Stimulated activated CD8-positive, alpha-beta memory T cell treated with anti-CD3 and anti-CD28 coated beads, Interleukin-4, amount 100 ng/mL, for 1 hour (primary cell): ENCODE measurements at places on chromosomes 3 and 15.

DNA sequence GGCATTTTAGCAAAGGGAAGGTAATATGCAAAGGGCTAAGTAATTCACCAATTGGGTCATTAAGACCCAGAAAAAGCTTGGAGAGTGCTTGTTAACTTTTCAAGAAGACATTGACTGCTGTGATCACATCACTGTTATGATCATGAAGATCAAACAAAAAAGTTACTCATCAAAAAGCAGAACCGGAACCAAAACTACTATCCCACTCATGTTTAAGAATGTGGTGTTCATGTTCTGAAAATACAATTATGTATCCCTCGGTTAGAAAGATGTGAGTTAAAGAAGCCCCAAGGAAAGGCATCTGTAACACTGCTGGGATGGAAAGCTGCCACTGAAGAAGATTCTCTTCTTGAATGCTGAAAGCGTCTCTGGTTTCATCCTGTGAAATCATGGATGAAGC lies 32.6 kb downstream of the BBX start:
- no peak for DNase-seq

- DNase-seq: no peak
Measured at GRCh38 chr3:133162670-133163305, 124.6 kb downstream of the TMEM108 start.

DNA sequence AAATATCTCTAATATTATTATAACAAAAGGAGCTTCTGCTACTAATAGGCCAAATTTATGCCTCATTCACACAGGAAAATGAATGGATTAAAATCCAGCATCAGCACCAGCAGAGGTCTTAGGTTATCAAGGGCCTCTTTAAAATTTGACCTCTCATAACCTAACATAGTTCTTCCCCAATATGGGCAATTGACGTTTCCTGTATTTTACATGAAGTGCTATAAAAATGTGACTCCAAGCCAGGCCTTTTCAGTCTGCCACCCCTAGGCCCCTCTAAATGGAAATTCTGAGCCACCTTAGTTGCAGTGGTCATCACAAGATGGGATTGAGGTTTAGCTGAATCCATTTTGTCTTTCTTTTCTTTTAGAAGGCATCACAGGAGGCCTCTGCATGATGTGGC lies 70.1 kb downstream of the CASR start:
- DNase-seq: no peak

DNA sequence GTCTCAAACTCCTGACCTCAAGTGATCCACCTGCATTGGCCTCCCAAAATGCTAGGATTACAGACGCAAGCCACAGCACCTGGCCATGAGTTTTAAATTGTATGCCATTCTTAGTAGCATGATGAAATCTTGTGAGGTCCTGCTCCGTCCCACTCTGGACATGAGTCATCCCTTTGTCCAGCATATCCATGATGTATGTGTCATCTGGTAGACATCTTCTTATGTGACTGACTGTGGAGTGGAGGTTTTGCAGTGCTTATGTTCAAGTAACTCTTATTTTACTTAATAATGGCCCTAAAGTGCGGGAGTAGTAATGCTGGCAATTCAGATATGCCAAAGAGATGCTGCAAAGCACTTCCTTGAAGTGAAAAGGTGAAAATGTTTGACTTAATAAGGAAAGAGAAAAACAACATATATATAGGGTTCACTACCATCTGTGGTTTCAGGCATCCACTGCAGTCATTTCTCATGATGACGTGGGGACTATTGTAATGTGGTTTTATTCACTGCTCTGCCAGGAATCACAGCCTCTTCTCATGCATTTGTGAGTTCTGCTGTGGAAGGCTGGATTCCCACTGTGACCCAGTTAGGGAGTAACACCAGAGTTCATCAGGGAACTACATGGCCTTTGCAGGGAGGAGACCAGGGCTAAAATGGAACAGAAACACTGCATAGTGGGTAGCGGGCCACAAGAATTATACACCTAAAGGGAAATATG lies 204.6 kb upstream of the STRIT1 start:
- DNase-seq: no peak

DNA sequence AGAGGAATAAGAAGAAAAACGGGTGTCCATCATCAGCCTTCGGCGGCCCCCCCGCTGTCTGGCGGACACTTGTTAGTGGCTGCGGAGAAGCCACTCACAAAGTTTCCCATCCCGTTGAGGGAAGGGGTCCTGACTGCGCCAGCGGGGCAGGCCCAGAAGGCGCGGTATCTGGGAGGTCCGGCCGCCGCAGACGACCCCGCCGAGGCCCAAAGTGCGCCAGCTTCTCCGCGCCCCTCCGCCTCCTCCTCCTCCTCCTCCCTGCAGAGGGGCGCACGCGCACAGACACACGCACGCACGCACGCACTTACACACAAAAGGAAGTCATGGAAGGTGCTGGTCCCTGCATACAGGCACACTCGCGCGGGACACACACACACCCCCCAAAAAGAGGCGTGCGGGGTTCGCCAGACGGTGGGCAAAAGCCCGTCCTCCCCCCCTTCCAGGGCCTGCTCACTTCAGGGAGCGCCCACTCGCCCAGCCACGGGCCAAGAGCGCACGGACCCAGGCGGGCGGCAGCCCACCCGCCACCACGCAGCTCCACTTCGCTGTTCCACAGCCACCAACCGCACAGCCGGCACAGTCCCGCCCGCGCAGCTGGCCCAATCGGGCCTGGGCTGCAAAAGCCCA lies 18.0 kb downstream of the ZNF148 start:
- no peak for DNase-seq

GRCh38 chr3:126836220-126836860 lies 132.3 kb downstream of the CHCHD6 start:
- DNase-seq: no peak

DNA sequence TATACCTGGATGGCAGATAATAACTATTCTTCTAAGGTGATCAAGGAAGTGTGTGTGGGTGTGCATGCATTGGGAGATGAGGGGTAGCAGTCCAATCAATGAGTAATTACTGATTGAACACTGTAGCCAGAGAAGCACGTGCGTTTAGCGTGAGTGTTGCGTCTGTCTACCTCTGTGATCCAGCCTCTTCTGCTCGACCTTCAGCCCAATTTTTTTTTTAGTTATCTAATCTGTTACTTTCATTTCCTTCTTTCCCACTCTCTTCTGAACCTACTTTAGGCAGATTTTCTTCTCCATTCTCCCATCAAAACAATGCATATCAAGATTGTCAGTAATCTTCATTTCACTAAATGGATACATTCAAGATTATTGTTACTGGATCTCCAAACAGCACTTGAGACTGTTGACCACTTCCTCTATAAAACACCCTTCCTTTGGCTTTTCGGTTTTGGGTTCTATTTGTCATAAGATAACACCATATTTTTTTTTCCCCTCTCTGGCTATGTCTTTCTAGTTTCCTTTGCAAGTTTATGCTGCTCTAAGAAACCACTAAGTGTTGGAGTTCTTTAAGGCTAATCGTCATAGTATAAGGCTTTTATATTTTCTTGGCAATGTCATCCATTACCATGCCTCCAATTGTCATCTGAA lies 41.0 kb downstream of the MCTP2 start:
- DNase-seq: no peak
